Stimulated activated CD8-positive, alpha-beta memory T cell treated with anti-CD3 and anti-CD28 coated beads, Interleukin-12 subunit alpha, Interleukin-12 subunit beta, amount 100 ng/mL, for 1 hour (primary cell): ENCODE measurements at places on chromosomes 5 and 9.

DNA sequence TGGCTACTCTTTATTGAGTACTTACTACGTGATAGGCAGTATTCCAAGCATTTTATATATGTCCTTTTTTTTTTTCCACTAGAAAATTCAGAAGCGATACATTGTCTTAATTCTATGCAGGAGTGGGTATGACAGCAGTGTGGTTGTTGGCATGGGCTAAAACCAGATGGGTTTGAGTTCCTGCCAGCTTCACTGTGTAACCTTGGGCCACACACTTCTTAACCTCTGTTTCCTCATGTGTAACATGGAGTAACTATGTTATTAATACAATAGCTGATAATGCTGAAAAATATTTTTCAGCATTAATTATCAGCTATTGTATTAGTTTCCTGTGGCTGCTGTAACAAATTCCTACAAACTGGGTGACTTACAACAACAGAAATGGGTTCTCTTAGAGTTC lies 12.0 kb downstream of the SNX18 start:
- no peak for DNase-seq

DNA sequence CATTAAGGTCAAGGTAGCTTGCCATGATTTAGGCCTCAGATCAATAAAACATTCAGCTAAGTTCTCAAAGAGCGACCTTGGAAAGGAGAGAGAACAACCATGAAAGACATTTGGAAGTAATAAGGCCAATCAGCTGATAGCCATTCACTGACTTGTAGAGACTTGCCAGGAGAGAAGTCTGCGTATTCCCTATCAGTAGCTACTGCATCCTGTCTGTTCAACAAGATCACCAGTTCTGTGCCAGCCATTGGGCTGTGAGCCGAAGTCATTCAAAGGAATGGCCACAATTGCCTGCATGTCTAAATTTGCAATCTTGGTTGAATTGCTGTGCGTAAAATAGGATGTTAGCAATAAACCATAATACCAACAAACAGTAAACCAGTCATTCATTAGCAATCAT lies 219.8 kb downstream of the FBXL7 start:
- DNase-seq = no peak

DNA sequence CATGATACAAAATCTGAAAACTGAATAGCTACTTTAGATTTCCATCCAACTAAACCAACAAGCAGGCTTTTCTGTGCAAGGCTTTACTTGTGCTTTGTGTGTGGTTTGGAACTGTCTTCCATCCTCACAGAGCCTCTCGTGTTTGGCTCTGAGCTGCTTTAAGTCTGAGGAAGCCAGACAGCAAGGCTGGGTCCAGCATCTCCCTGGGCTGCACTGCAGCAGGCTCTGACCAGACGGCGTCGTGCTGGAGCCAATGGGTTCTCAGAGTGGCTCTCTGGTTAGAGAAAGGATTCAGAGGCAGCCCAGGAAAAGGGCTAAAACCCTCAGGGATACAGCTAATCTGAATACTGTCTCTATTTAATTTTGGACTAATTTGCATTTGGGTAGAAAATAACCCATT lies 207.9 kb upstream of the EFNA5 start:
- DNase-seq = no peak

DNA sequence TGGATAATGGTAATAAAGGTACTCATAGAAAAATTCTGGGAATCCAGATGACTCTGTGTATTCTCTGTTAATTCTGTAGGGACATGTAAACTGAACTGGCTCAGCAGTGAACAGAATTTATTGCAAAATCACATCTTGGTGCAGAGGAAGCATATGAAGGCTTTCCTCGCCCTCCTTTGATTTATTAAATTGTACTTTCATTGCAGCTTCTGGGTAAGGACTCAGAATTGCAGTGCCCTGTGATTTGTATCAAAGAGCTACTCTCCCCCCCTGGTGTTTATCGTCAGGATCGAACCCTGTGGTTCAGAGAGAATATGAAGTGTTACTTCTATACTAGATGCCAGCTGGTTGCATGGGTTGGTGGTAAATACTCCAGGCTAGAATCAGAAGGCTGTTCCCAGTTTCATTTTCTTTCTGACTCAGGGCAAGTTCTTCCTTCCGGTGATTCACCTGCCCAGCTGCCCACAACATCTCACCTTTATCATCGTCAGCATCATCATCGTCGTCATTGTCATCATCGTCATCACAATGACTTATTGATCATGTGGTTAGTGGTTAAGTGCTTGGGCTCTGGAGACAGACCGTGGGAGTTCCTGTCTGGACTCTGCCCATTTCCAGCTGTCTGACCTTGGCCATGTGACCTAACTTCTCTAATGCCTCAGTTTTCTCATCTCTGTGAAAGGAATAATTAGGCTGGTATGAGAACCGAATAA lies 238.8 kb downstream of the ARHGAP26 start:
- peak; percentile 62 for DNase-seq

DNA sequence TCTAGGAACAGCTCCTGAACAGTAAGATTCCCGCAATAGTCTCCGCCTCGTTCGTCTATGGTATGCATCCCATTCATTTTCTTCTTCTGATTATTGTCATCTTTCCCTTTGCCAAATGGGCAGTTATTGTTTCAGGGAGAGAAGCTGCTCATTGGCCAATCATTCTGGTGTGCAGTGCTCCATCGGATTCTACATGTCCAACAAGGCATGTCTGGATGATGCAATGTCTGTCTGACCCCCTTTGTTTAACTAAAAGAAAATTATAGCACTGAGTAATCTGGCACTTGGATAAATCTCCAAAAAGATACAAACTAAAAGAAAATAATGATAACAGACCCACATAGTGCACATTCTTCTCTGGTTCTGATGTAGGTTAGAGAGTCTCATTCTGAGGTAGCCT lies 515.6 kb upstream of the DMAC1 start:
- no peak for DNase-seq

- no peak for DNase-seq
Observed at GRCh38 chr9:125538092-125538473, 168.9 kb downstream of the MAPKAP1 start.

GRCh38 chr9:114461468-114461867 lies 43.8 kb downstream of the WHRN start:
- DNase-seq = no peak

DNA sequence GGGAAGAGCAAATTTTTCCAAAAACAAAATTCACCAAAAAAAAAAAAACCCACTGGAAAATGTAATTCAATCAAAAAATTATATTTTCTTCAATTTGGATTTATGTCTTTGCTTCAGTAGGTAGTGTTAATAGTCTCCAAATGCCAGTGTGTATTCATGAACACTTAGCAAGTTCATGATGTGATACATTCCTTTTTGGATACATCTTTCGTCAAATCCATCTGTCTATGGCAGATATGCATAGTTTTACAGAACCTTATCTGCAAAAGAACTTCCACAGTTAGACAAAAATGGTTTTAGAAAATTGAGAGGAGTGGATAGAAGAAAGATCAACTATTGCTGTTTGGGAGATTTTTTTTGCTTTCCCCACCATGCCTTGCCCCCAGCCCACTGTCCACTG lies 214.6 kb downstream of the DEPDC1B start:
- DNase-seq = no peak

DNA sequence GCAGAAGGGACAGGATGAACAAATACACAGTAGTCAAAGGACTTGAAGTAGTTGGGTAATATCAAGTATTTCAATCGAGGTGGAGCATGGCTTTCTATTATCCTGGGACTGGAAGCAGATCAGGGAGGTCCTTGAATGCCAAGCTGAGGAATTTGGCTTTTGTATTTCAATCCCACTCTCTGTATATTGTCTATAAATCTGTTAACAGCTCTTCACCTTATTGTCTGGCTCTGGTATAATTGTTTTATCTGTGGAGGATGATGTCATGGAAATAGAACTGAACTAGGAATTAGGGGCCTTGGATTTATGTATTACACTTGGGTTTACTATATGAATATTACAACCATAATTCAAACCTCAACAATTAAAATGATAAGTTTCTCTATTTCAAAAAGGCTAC lies 6.3 kb upstream of the ADAMTSL1 start:
- no peak for DNase-seq

DNA sequence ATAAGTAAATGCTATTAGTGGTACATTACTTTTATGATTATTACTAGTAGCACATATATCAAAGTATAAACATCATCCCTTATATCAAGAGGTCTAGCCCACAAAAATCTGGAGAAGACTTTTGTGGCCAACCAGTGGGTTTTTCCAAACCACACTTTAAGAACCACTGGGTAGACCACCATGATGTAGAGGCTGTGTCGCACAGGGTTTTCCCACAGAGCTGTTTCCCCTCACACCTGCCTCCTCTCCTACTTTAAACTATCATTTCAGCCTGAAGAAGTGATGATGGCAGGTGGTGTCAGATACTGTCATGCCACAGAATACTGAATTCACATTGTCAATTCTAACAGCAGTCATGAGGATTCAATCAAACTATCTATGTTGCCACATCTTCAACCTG lies 109.2 kb downstream of the FBXW11 start:
- no peak for DNase-seq

GRCh38 chr5:35198075-35198474 lies 32.2 kb downstream of the PRLR start:
- DNase-seq = no peak

GRCh38 chr5:36728697-36729543 lies 122.5 kb downstream of the SLC1A3 start:
- no peak for DNase-seq

DNA sequence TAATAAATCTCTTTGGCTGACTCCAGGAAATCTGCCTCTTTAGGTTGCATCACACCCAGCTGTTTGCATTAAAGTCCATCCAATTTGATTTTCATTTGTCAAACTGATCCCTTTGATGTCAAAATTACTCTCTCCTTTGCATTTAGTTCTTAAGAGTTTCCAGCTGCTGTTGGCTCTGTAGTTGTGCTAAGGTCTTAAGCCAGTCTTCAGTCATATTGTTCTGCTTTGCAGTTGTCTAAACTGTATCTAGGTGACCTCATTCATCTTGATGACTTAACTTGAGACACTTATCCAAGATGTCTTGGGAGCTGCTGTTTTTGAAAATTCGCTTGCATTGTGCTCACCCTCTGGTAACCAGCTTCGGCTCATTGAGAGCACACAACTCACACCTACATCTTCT lies 386.9 kb upstream of the TLE4 start:
- DNase-seq = no peak

GRCh38 chr5:180053061-180053602 lies 18.4 kb downstream of the RNF130 start:
- no peak for DNase-seq

DNA sequence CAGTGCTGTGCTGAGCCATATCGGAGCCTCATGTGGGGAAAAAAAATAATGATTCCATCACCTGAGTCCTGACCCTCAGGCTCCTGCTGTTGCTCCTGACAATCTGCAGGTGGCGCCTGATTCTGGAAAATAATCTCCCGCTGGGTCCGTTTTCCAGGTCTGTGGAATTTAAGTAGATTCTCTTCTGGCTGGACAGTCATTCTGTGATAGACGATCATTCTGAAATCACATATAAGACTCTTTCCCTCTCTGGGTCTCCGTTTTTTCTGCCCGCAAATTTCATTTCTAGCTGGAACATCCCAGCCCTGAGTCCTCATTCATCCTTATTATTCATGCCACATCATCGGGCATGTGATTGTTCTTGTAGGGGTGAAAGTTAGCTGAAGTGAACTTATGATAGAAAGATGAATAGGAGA lies 22.1 kb upstream of the STXBP1 start:
- DNase-seq = no peak

DNA sequence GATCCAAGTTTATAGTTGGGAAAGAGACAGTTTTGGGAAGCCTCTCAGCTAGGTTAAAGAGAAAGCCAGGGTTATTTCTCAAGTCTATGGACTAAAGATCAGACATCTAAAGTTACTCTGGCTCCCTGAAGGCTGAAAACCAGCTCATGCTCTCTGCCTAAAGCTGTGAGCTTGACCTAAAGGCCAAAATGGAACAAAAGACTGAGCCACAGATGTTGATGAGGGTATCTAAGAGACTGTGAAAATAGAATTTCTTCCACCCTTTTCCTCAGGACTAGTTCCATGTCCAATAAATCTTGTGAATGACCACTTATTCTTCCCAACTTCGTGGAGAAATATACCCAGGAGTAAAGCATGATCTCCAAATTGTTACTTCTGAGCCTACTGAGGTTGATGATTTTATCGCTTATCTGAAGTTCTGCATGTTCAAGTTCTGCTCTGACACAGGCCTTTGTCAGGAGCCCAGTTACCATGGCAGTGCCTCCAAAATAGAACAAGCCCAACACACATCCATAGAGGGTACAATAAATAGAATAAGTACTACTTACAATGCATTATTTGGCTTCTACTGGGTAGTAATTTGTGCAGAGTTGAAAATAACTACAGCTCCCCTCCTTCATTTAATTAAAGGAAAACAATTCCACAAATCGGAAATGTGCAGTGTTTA lies 373.6 kb downstream of the NTRK2 start:
- DNase-seq = no peak
